ENCODE measurements at places on chromosomes 5 and 9.

DNA sequence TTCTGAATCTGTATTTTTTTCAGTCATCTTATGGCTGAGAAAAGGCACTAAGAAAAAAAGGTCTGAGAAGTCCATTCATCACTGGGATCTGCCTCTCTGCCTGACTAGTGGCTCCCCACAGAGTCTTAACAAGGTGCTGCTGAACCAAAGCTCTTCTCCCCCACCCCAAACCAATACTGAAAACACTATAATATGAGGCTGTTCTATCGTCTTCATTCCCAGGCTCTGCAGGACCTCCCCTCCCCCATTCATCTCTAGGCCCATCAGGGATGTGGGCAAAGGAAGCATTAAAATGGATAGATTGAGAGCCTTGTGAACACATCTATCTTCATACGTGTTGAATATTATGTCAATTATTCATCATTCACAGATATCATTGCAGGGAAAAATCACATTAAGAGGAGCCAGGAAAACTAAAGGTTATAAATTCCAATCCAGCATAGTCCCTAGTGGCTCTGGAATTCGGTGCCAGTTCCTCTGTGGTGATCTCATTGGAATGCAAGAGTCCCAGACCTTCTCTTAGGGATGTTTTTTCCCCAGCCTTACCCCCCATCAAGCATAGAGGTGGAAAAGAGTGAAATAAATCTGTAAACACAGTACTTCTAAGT is 44.3 kb upstream of the GPR151 start:
- no peak for DNase-seq

- DNase-seq = no peak
These were observed 16.7 kb downstream of the SYK start for GRCh38 chr9:90818279-90818678.

DNA sequence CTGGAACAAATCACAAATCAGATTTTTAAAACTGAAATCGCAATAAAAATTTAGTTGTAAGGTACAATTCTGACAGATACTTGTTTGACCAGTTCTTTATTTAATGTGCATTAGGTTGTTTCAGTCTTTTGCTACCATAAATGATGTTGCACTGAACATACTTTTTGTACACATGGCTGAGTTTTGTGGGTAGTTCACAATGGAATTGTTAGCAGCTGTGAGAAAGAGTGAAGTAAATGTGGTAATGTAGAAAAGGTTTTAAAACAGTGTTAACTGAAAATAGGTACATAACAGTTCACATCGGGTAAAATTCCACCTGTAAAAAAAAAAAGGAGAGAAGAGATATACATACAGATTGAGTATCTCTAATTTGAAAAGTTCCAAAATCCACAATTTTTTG is 25.6 kb downstream of the MRPS27 start:
- no peak for DNase-seq

DNA sequence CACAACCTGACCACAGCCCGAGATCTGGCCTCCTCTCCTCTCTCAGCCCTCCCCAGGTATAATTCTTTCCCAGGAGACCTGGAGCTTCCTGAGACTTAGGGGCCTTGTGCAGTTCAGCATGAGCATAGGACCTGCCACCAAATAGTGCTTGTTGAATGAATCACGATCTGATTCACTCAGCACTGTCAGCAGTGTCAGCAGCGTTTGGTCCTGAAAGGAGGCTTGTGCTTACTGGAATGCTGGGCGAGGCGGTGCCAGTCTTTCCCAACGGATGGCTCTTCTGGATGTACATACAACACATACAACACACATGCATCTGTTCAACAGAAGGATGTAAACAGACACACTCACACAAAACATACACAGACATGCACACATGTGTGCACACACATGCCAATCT is 173.3 kb downstream of the COL23A1 start:
- no peak for DNase-seq

- DNase-seq = peak; percentile 53
These were observed 1.3 kb downstream of the MAP3K1 start for GRCh38 chr5:56816546-56817081.

- DNase-seq = no peak
These were observed at the start of gene PCDH12 for GRCh38 chr5:141958113-141958512. Gene PCDH12 (minus strand): TSS chr5:141958202. CDS start chr5:141957851, 351 bp downstream.

- no peak for DNase-seq
These were observed 7.8 kb upstream of the PDCD1LG2 start for GRCh38 chr9:5502553-5502952.

- no peak for DNase-seq
These were observed 91.5 kb downstream of the MAMDC2 start for GRCh38 chr9:70135176-70135575.

DNA sequence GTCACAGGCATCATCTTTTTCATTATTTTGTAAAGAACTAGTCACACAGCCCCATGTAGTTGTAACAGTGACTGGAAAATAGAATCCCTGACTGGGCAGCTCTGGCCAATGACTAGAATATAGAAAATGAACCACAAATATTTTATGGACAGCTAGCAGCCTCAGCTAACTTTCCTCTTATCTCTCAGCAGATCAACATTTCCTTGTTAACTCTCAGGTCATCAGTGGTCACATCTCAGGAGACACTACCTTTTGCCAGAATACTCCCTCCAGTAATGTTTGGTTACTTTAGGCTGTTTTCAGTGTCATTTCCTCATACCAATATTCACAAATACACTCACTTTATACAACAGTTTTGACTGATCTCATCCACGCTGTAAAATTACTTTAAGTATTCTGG is 43.9 kb downstream of the FAM169A start:
- DNase-seq = no peak

GRCh38 chr5:73922875-73923557 is 297.0 kb downstream of the ARHGEF28 start:
- DNase-seq = no peak

- no peak for DNase-seq
These were observed 1.9 kb downstream of the CD14 start for GRCh38 chr5:140631036-140631417.

- no peak for DNase-seq
These were observed 131.1 kb downstream of the PAX5 start for GRCh38 chr9:36902861-36903524.

DNA sequence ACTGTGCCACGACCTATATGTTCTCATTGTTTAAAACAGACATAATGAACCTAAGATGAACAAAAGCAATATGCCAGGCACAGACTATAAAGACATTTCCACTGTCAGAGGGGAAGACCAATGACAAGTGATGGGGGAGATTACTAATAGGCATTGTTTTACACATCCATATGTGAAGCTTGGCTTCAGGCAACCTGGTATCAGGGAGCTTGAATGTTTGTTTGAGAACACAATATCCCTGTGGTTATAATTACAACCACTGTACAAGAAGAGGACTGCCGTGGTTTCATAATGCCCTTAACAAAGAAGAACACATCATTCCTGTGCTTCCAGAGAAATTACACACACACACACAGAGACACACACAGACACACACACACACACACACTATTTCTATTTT is 385.7 kb downstream of the BNC2 start:
- DNase-seq = no peak

- no peak for DNase-seq
These were observed 110.8 kb downstream of the SMARCA2 start for GRCh38 chr9:2125906-2126305.

- DNase-seq = no peak
These were observed 133.0 kb upstream of the TMEM161B start for GRCh38 chr5:88401686-88402085.

DNA sequence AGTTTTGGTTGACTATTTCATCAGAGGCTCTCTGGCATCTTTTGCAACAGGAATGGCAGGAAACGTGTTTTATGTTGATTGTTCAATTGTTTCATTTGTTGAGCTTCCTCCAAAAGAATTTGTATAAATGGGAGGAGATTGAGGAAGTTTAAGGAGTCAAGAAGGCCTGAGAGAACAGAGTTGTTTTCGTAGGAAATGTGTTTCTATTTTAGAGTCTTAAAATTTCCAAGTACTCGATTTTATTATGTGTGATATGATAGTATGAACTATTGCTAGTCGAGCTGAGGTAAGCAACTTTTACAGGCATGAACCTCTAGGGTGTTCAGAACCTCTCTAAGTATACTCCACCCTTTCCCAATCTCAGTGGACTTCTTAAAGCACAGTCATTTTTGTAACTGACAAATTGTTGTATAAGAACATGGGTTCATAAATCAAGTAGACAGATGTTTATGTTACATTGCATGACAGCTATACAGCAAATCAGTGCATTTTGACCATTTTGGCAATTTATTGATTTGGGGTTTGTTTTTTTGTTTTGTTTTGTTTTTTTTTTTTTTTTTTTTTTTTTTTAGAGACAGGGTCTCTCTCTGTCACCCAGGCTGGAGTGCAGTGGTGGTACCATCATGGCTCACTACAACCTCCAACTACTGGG is 47.4 kb downstream of the POLK start:
- DNase-seq = no peak

DNA sequence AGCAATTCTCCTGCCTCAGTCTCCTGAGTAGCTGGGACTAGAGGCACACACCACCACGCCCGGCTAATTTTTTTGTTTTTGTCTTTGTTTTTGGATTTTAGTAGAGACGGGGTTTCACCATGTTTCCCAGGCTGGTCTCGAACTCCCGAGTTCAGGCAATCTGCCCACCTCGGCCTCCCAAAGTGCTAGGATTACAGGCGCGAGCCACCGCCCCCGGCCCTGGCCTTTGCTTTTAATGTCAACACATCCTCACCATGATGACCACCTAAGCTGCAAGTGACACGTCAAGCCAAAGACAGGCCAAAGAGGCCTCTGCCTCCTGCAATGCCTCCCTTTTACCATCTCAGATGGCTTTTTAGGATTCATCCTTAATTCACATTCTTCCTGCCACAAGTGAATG is 121.5 kb upstream of the NR5A1 start:
- no peak for DNase-seq

GRCh38 chr5:68114378-68115040 is 101.0 kb upstream of the PIK3R1 start:
- no peak for DNase-seq

Measured in activated naive CD4-positive, alpha-beta T cell treated with anti-CD3 and anti-CD28 coated beads, Interleukin-2, amount 50 U/mL, for 16 hours (primary cell).